H54 (cell line): ENCODE measurements at places on chromosomes 2 and 18.

GRCh38 chr2:98102878-98103277 is 15.9 kb downstream of the VWA3B start:
- DNase-seq: no peak

GRCh38 chr2:9972621-9973479 is 21.4 kb downstream of the GRHL1 start:
- DNase-seq: no peak

DNA sequence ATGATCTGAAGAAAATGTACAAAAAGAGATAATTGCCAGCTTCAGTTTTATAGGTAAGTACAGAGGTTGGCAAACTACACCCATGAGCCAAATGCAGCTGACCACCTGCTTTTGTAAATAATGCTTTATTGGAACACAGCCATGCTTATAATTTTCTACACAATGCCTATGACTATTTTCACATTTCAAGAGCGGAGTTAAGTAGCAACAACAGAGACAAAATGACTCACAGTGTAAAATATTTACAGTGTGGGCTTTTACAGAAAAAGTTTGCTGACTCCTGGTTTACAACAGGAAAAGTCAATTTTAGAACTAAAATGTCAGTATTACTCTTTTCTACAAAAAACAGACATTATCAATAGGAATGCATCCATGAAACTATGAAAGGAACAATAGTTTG is 26.0 kb downstream of the CWC22 start:
- DNase-seq: no peak

GRCh38 chr2:196168181-196168580 is 3.2 kb downstream of the STK17B start:
- DNase-seq: no peak

- no peak for DNase-seq
Observed at GRCh38 chr2:60976875-60977561, 40.5 kb upstream of the PEX13 start.

DNA sequence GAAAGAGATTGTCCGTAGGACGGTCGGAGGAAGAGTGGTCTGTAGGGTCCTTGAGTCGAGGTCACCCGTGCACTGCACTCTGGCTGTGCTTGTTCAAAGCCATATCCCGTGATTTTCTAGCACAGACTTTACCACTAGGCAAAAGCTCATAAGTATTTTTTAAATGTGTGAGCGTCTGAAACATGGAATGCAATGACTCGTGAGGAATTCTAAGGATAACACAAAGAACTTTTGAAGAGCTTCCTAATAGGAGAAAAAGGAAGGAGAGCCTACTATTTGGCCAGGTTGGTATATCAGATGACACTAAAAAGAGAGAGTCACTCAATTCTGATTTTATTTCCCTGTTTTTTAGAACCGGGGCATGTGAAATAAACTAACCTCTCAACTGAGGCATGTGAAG is 68.3 kb downstream of the CD28 start:
- no peak for DNase-seq

- no peak for DNase-seq
Observed at GRCh38 chr2:187118331-187119099, 269.5 kb upstream of the ZSWIM2 start.
